Testis (tissue), 5 donors: ENCODE measurements at places on chromosomes 5 and 9. TPM values are rescaled to one million over a fixed set of nuclear protein-coding genes. Genes with fewer than 3 reads are reported as not detected.
A peak's percentile ranks its signal among the peaks of the same experiment; 100 is the strongest.

DNA sequence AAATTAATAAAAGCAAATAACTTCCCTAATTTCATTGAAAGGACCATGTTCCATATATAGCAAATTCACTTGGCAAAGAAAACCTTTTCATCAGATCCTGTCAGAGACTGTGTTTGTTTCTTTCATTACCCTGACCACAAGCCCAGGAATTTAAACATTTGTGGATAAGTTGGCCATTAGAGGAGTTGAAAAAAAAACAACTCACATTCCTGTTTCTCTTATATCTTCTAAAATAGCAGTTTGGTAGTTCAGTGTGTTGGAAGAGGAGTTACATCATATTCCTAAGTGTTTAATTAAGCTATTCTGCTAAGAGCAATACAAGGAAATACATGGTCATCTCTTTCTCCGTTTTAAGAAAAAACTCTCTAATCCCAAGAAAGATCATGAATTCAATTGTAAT lies 505.6 kb downstream of the TLE1 start:
- no peak for DNase-seq

- peak; percentile 59 for DNase-seq
Observed at GRCh38 chr9:131627648-131628458, 82.5 kb downstream of the PRRT1B start.

DNA sequence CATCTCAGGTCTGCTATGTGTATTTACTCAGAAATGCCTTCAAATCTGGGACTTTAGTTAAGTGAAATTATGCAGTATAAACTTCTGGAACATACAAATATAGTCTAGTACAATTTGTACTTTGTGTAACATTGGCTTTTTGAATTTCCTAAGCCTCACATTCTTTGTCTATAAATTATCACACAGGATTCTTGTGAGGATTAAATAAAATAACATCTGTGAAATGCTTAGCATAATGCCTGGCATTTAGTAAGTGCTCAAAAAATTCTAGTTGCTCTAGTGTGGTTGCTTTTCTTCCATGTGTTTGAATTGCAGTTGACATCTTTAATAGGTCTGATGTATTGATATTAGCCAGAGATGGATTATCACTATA lies 2.6 kb downstream of the HMMR start:
- DNase-seq = no peak

- DNase-seq = peak; percentile 45
Observed at GRCh38 chr9:133691191-133691590, 47.0 kb downstream of the SARDH start.

DNA sequence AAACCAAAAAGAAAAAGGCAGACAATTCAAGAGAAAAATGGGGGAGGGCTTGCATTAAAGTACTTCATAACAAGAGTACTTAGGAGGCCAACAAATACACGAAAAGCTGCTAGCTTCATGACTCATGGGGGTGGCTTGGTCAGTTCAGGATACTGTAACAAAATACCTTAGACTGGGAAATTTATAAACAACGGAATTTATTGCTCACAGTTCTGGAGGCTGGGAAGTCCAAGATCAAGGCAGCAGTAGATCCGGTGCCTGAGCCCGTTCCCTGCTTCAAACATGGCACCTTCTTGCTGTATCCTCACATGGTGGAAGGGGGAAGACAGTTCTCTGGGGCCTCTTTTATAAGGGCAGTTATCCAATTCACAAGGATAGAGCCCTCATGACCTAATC lies 111.4 kb downstream of the C9orf50 start:
- no peak for DNase-seq

DNA sequence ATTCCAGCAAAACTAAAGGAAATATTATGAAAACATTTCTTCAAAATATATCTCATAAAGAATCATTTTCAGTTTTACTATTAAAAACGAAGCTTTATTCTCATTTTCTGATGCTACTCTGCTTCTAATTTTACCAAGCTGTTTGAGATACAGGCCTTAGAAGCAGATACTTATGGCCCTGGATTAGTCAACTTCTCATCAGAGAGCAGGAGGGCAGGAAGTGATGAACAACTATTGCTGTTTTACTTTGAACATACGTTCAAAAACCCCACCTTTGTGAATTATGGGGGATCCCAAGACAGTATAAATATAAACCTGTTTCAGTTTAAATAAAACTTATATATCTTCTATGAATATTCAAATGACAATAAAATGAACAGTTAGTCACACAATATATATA lies 16.0 kb downstream of the MPDZ start:
- no peak for DNase-seq

DNA sequence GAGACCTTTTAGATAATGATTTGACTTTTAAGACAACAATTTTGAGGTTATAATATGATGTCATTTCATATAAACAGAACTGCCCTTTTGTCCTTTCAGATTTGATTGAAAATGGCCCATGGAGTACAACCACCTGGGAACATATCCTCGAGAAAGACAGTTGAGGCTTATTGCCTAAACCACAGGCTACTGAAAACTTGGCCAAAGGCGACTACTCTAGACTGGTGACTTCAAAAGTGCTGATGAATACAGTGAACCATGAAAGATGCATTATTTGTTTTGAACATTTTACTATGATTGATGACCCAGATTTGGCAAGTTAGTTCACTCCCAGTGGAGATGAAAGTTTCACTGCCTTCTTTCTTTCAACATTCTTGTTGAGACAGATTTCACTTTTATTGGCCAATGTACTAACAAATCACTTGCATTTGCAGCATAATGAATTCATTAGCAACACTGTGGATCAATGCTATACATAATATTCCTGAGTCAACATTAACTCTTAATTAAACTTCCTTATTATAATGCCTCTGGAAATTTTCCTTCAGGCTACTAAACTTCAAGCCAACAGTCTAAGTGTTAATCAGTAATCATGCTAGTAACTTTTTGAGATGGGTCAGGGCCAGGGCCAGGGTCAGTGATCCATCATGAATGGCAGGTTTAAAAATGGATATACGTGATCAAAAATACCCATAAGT lies 480.3 kb downstream of the RAB3C start:
- DNase-seq = no peak

GRCh38 chr9:4366591-4367330 lies 66.9 kb upstream of the GLIS3 start:
- DNase-seq = peak; percentile 73

DNA sequence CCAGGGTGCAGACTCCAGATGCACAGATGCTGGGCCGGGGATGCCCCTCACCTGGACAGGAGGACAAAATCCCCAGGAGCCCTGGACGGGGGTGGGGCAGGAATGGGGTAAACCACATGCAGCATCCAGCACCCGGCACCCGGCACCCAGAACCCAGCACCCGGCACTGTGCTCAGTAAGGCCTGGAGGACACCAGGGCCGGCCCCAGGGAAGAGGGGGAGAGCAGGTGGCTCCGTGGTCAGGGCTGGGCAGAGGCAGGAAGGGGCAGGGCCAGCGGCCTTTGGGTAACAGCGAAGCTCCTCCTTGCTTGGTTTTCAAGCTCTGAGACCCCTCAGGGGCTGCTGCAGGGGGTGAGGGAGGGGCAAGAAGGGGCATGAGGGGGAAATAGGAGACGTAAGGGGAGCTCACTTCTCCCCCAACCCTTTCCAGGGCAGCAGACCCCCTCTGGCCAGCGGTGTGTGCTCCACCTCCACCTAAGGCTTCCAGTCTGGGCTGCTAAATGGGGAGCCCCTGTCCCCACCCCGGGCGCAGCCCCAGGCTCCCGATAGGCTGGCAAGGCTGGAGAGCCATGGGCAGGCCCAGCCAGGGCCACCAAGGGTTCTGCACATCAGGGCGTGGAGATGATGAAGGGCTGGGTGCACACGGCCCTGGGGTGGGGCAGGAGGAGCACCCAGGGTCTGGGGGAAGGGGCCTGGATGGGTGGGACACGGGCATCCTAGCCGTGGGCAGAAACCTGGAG lies 17.8 kb upstream of the SLC6A19 start:
- DNase-seq = peak; percentile 8

Gene SLC25A46
- 42.3 TPM for total RNA-seq

Gene MEIKIN
- 27.0 TPM for total RNA-seq

Gene KLF9
- total RNA-seq = 39.8 TPM

Gene MCC
- total RNA-seq = 21.4 TPM
